WTC11 (cell line): ENCODE measurements at places on chromosomes 3 and 15.

DNA sequence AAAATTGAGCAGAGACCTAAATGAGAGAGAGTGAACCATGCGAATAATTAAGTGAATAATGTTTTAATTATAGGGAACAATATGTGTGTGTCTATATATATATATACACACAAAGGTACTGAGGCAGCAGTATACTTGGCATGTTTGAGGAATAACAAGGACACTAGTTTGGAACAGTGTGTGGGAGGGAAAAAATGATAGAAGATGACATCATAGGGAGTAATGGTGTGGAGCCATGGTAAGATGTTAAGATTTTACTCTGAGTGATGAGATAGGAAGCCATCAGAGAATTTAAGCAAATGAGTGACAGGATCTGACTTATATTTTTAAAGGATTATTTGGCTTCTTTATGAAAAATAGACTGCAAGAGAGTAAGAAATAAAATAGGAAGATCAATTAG lies 29.1 kb downstream of the DTWD1 start:
- DNase-seq = no peak

DNA sequence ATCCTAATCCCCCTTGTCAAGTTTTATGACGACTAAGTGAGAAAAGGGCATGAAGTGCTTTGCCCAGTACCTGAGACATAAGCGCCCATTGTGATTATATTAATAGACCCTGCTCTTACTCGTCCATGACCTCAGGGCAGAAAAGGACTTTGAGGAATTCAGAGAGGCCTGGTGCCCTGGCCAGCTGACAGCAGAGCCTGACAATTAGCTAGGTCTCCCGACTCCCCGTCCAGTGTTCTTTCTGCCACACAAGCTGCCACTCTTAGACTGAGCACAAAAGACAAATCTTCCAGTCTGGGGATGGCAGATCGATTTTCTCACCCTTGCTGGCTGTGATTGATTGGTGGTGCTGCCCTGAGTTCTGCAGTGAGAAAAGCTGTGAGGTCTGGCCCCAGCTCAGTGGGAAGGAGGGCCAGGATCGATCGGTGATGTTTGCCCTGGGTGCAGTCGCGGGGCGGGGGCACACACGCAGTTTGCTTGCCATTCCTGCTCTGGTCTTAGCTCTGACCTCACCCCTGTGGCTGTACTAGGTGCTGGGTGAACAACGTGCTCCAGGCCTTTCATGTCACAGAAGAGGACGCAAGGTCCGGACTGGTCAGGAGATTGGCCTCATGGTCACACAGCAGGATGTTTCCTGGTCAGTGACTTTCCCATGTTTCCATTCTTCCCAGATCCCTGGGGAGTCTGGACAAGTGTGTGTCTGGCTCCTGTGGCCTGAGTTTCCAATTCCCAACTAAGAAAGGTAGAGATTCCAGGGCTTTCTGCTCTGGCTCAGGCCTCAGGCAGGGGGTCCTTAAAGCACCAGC lies 67.4 kb upstream of the TLE3 start:
- no peak for DNase-seq

DNA sequence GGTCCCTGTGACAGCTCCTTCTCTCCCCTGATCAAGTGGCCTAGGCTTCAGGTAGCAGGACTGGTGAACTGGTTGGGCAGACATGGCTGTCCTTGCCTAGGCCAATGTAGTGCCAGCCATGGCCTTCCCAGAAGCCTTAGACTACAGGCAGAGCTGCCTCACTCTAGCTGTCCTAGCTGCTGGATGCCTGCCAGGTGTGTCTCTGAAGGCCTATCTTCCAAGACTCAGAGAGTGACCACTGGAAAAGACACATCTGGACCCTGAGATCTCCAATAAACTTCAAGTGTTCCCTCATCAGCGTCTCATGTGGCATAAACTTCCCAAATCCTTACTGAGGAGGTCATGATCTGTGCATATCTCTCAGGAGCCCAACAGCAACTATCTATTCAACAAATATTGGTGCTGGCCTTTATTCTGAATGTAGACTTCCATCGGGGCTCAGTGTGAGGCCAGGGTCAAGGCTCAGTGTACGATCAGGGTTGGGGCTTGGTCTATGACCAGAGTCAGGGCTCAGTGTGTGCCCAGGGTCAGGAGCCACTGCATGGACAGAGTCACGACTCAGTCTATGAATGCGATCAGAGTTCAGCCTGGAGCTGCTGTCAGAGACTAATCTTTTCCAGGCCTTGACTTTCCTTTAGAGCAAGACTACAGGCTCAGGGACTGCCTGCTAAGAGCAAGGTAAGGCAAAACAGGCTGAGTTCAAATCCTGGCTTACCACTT lies 36.5 kb upstream of the INSYN1 start:
- no peak for DNase-seq

- DNase-seq = no peak
These were observed 23.8 kb downstream of the MEX3B start for GRCh38 chr15:82021992-82022391.

DNA sequence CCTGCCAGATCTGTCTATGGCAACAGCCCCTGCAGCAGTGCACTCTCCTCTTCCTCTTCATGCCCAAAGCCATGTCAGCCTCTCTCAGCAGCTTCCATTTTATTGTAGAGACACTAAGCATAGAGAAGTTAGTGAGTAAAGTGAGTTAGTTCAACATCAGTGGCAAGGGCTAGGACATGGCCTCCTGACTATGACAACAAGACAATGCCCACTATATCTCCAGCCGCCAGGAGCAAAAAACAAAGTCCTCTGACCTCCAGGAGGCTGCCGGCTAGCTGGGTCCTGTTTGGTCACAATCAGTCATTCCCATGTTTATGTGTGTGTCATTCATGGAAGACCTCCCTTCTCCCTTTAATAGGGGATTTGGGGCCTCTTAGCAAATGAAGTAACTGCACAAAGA lies 14.9 kb downstream of the NR1I2 start:
- no peak for DNase-seq
